ENCODE measurements at places on chromosomes 3 and 15.
A peak's percentile ranks its signal among the peaks of the same experiment; 100 is the strongest.

GRCh38 chr15:66408254-66408653 is 21.5 kb downstream of the MAP2K1 start:
- no peak for DNase-seq

- no peak for DNase-seq
Measured at GRCh38 chr3:196135693-196136639, 54.1 kb upstream of the TFRC start.

GRCh38 chr15:42581272-42581730 is 5.9 kb downstream of the STARD9 start:
- DNase-seq: peak; percentile 92

GRCh38 chr3:87088430-87088992 is 97.6 kb upstream of the VGLL3 start:
- DNase-seq: no peak

DNA sequence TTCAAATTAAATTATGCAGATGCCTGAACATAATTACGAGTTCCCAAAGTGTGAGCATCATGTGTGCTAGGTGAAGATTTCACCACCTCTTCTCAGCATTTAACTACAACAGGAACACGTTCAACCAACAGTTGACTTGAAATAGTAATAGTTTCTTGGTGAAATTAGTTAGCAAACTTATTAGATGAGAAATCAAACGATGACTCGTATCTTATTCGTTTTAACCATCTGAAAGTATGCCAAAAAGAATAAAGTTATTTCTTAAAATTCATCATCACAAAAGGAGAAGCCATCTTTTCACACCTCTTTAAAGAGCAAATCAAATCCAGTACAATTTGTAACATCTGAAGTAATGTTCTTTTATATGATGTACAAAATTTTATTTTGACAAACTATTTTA is 2.3 kb downstream of the BNC1 start:
- DNase-seq: no peak

GRCh38 chr3:40745381-40746106 is 220.8 kb downstream of the ZNF621 start:
- DNase-seq: no peak

GRCh38 chr15:70376929-70377691 is 279.4 kb upstream of the TLE3 start:
- peak; percentile 62 for DNase-seq

- DNase-seq: no peak
Measured at GRCh38 chr15:39125904-39126303, 455.0 kb upstream of the THBS1 start.

DNA sequence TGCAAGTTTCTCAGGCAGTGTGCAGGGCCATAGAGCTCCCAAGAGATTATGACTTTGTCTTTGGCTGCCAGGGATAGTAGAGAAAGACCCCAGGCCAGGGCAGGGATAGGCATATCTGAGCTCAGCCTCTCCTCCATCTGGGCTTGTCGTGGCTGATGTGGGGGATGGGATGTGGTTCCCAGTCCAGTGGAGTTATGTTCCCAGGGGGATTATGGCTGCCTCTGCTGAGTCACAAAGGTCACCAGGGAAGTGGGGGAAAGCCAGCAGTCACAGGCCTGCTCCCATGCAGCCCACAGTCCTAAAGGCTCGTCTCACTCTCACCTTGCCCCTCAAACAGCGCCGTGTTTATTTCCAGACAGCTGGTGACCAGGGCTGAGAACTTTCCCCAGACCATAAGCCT is 354.9 kb downstream of the SI start:
- no peak for DNase-seq

- DNase-seq: no peak
Measured at GRCh38 chr3:159645874-159646273, 342.8 kb upstream of the IL12A start.
